Caki2 (cell line): ENCODE measurements at places on chromosomes 7 and 10.

DNA sequence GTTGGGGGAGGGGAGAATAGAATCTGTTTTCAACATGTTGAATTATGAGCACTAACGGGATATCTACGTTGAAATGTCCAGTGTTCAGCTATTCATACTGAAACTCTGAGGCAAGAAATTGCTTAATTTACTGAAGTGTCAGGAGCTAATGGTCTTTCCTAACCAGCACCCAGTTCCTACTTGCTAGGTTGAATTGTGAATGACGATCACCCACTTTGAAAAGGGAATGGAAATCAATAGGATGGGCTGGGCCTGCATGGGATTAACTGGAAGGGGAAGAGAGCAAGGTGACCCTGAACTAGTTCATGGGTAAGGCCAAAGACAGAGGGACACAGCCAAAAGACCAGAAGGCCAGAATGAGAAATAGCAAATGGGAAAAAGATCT lies 51.3 kb downstream of the HIPK2 start:
- no peak for DNase-seq

GRCh38 chr10:123912466-123912865 lies 20.9 kb upstream of the CPXM2 start:
- DNase-seq: no peak

- no peak for DNase-seq
Measured at GRCh38 chr7:99927536-99927935, 1.9 kb downstream of the GJC3 start.

- no peak for DNase-seq
Measured at GRCh38 chr7:7014827-7015595, 167.3 kb upstream of the C1GALT1 start.

DNA sequence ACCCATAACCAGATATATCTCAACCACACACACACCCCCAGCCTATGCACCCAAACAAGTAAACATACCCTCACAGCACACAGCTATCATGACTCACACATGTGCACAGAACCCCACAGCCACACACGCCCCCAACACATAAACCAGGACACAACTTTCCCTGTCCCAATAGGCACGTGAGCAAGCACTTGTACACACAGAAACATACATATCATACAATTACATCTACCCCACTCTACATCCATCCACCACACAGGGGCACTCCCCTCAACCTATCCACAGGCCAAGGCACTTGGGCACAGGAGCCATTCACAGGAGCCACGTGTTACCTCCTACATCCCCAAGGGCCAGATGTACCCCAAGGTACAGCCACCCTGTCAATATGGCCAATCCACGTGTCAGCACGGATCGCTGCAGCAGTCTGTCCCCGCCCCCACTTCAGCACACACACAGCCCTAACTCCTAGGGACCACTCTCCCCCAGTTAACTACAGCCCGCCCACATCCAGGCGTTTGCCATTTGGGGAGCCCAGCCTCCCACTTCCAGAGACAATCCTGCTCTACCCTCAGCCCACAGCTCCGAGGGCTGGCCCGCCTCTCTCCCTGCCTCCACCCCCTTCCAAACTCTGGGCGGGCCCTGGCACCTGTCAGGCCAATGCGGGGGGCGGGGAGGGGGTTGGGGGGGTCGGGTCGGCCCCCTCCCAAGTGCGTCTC lies 163.5 kb downstream of the SH3PXD2A start:
- DNase-seq: no peak

GRCh38 chr10:14820775-14821154 lies 17.1 kb downstream of the CDNF start:
- DNase-seq: peak; percentile 89
